Psoas muscle (tissue), 8 donors: ENCODE measurements at places on chromosomes 3 and 15. TPM values are rescaled to one million over a fixed set of nuclear protein-coding genes. Genes with fewer than 3 reads are reported as not detected.
A peak's percentile ranks its signal among the peaks of the same experiment; 100 is the strongest.

TIPIN gene
- 3.2 TPM for total RNA-seq

MKRN3 gene
- 2.1 TPM for total RNA-seq

GRCh38 chr3:113148284-113148683 lies 63.1 kb upstream of the BOC start:
- DNase-seq, result no peak

DNA sequence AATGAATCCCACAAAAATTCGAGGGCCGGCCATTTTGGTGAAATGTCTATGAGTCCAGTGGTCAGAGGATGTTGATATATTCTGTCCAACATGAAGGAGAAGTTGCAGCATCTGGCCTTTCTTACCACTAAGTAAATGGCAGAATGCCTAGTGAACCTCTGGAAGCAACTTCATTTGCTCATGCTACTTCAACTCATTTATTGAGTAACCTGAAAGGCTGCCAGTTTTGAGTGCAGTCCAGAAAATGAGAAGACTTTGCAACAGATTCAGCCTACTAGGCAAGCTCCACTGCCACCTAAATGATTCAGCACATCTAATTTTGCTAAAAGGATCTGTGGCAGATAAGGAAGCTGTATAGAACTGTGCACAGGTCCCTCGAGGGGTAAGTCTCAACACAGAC lies 265.0 kb downstream of the OPA1 start:
- DNase-seq, result no peak

CDHR4 gene
- total RNA-seq, result not detected

- DNase-seq, result peak; percentile 82
These were observed 2.2 kb upstream of the HES1 start for GRCh38 chr3:194133661-194134230.

DNA sequence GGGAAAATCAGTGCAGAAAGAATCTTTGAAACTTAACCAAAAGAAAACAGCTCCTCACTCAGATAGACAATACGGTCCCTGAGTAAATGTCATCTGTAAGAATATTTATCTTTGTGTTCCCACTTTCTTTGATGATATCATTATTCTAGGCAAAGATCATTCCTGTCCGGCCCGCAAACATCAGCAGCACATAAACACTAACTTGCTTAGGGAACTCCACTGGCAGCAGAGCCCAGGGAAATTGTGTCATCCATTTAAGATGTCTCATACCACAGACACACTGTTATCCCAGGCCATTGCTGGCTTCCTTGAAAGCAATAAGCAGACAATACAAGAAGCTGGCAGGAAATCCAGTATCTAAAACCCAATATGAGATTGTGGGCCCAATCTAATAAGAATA lies 20.1 kb upstream of the CD96 start:
- DNase-seq, result no peak

AADAC gene
- total RNA-seq, result not detected

- DNase-seq, result no peak
These were observed 35.0 kb downstream of the RAB11A start for GRCh38 chr15:65904301-65904700.

CFAP91 gene
- total RNA-seq, result not detected

GRCh38 chr3:195080125-195080524 lies 190.8 kb downstream of the XXYLT1 start:
- no peak for DNase-seq

- DNase-seq, result peak; percentile 74
These were observed 46.5 kb downstream of the EXOG start for GRCh38 chr3:38542401-38543298.

NANOGP8 gene
- total RNA-seq, result not detected

- DNase-seq, result no peak
These were observed 220.0 kb upstream of the ARHGEF26 start for GRCh38 chr3:153901152-153901551.

- no peak for DNase-seq
These were observed 130.5 kb upstream of the NR2E3 start for GRCh38 chr15:71679793-71680353.

GRCh38 chr3:67640023-67640660 lies 14.3 kb downstream of the SUCLG2 start:
- DNase-seq, result no peak

GRCh38 chr15:85030301-85030929 lies 48.8 kb downstream of the PDE8A start:
- DNase-seq, result no peak

DNA sequence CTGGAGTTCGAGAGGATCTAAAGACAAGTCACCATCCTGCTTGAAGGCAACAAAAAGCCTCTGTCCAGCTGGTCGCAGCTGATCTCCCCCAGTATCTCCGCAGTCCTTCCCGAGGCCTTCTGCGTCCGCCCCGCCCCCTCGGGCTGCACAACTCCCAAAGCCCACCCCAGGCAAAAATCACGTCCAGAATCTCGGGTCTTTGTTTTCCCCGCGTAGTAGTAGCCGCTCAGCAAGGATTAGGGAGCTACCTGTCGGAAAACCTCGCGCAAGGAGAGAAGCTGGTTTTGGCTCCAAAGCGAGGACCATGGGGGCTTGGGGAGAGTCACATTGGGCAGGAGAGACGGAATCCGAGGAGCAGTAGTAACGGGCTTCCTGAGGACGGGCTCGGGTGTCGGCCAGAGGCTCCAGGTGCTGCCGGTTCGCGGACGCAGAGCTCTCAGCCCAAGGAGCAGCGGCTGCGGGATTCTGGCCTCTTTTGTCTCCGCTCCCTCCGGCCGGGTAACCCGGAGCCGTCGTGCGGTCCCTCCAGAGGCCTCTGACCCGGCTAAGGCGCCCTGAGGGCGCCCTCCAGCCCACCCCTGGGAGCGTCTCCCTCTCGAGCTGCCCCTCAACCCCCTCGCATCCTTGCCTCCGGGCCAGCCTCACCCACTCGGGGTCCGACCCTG lies 401 bp downstream of the ZSCAN29 start:
- no peak for DNase-seq

- DNase-seq, result peak; percentile 58
These were observed 16.5 kb upstream of the LAMP3 start for GRCh38 chr3:183178833-183179549.

DNA sequence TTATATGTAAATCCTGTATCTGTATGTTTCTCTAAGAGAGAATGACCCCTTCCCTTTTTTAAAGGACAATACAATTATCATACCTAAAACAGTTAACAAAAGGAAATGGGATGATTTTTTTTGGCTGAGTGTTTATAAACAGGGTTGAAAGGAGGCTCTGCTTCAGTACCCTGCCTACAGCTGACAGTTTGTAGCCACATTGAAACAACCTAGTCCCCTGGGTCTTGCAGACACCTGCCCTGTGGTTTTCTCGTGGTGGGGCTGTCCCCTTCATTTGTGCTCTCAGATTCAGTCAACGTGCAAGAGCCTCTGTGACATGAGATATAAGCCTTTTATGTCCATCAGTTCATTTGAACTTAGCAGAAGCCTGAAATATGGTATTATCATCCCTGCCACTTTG lies 2.3 kb upstream of the HMCES start:
- no peak for DNase-seq

FOXL2NB gene
- total RNA-seq, result 0.14 TPM

GRCh38 chr3:14440531-14441239 lies 38.3 kb downstream of the SLC6A6 start:
- DNase-seq, result no peak

ZNF106 gene
- total RNA-seq, result 752 TPM

CPNE9 gene
- not detected for total RNA-seq

DNA sequence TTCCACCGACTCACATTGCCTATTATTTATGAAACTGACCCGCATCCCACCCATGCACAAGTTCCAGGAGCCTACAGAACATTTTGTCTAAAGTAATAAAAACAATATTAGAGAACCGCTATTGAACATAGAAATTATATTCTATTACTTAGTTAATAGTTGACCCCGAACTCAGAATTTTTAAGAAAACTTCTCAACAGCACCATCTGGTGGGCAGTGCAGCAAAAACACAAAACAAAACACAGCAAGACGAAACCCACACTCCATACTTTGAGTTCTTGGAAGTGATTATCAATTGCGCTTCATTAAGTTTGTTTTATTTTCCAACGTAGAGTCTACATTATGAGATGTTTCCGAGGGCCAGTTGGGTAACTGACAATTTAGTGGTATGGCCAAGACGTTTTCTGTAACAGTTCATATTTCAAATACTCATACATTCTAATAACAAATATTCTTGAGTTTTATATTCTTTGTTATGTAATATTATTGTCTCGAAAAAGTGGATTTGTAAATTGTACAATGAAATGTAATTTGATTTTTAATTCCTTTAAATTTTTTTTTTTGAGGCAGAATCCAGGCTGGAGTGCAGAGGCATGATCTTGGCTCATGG lies 24.0 kb upstream of the C3orf70 start:
- DNase-seq, result no peak

DNA sequence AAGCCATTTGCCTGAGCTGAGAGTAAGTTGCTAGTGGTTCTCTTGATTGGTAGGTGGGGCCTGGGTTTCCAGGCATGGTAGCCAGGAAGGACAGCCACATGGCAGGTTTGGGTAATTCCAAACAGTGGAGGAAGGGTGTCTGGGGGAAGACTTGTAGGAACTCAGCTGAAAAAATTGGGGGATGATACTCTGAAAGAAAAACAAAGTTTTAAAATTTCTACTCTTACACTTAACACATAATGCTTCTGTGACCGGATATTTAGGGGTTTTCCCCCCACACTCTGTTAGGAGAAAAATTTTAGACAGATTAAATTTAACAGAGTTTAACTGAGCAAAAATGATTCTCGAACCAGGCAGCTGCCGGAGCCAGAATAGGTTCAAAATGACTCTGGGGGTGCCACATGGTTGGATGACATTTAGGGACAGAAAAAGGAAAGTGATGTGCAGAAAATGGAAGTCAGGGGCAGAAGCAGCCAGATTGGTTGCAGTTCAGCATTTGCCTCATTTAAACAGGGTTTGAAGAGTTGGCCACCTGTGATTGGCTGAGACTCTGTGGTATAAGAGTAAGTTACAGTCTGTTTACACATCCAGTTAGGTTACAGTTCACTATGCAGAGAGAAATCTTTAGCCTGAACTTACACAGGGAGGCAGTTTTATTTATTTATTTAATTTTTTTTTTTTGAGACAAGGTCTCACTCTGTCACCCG lies 8.1 kb downstream of the B2M start:
- DNase-seq, result no peak

GRCh38 chr15:68055224-68055705 lies 1.1 kb downstream of the PIAS1 start:
- no peak for DNase-seq

ABI3BP gene
- 13.9 TPM for total RNA-seq

GRCh38 chr3:103006526-103007183 lies 571.8 kb downstream of the ZPLD1 start:
- no peak for DNase-seq

SEMA5B gene
- total RNA-seq, result 0.08 TPM

DNA sequence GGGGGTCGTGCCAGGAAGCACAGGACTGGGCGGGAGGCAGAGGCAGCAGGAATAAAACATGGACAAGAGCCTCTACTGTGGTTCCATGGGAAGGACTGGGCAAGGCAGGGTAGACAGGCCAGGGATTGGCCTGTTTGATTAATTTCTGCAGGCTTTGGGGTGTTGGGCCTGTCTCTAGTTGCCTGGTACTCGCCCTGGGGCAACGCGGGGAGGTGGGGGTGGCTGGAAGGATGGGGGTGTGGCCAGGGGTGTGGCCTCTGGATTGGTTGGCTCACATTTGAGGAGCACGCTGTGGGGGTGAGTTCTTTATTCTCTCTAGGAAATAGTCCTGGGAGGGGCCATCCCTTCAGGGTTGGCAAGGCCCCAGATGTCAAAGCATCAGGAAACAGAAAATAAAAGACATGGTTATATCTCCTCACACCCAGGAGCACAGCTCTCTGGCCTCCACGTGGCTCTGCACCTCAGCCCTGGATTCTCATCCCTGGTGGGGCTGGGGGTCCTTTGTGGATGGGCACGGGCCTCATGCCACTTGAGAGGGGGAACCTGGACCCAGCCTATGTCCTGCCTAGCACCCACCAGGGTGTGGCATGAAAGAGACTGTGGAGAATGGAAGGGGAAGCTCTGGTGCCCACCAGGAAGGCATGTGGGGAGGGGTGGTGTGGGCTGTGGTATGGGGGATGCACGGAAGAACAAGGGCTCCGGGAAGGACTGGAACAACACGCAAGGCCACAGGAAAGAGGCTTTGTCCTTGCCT lies 223.0 kb upstream of the LYSMD4 start:
- no peak for DNase-seq

GCSAM gene
- not detected for total RNA-seq

- DNase-seq, result no peak
These were observed 30.2 kb downstream of the LYSMD4 start for GRCh38 chr15:99702895-99703602.

GOLGA6C gene
- not detected for total RNA-seq

DNA sequence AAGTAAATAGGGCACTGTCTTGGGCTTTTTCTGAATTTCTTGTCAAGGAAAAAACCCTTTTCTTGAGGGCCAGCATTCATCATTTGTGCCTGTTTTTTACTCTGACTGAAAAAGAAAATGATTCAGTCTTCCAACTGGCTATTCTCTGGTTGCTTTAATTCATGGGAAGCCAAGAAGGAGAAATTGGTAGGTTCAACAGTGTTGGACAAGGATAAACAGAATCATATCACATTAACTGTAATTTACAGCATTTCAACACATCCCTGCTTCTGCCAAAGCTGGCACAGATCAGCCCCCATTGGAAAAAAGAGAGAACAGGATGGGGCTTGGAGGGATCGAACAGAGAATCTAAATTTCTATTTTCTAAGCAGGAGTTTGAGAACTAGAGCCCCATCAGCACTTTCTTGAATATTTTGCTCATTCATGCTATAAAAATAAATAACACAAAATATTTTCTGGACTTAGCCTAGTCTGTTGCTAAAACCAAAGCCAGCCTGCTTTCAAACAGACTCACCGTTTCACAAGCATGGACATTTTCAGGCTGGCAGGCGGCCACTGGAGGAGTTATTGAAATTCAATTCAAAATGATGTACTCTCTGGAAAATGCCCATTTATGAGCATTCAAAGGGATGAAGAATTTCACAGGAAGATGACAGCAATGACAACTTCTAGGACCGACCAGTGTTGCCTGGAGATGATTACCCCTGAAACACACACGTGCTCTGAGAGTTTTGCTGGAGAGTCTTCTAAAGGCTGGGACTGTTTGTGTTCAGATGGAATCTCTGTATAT lies 181.2 kb downstream of the WNT5A start:
- DNase-seq, result peak; percentile 43

DNA sequence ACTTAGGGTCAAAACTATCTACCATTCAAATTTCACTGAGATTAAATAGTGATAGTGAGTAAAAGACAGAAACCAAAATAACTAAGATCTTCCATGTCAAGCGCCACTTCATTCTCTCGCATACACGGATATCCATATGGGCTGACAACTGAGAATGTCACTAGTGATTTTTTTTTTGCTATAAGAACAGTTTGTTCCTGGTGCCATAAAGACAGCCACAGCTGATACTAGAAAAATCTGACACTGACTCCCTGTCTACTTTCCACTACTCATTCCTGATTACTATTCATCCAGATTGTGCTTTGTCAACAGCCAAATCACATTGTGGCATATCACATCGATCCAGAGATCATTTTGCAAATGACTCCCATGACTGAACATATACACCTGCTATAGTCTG lies 45.8 kb upstream of the CDAN1 start:
- no peak for DNase-seq

DAZL gene
- not detected for total RNA-seq
